ENCODE measurements at places on chromosomes 1 and 21.

DNA sequence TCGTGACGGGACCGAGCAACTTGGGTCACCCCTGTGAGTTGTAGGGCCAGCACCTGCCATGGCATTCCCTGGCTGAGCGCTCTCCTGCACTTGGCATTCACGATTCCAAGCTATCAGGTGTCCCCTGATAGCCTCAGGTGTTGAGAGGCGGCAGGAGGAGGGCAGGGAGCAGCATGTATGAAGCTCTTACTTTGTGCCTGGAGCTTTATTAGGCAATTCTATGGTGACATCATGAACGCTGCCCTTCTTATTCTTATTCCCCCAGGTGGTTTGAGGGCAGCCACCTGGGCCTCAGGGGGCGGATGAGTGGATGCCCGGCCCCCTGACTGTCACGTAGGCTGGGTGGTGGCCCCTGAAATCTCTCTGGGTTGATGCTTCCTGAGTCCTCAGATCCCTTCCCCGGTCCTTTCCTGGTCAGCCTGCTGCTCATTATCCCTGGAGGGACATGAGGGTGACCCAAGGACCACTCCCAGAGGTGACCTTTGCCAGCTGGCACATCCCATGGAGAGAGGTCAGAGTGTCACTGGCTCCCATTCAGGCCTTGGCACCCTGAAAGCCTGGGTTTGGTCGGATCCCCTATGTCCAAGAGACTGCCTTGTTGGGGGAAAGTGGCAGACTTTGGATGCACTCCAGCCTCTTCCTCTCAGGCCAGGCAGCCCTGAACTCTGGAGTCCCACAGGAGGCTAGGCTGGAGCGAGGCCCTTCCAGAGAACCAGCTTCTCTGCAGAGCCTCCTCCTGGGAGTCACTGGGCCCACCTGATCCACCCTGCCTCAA lies 51.9 kb downstream of the SPSB1 start:
- DNase-seq, result no peak

- no peak for DNase-seq
Observed at GRCh38 chr1:182351790-182352364, 39.7 kb downstream of the GLUL start.

DNA sequence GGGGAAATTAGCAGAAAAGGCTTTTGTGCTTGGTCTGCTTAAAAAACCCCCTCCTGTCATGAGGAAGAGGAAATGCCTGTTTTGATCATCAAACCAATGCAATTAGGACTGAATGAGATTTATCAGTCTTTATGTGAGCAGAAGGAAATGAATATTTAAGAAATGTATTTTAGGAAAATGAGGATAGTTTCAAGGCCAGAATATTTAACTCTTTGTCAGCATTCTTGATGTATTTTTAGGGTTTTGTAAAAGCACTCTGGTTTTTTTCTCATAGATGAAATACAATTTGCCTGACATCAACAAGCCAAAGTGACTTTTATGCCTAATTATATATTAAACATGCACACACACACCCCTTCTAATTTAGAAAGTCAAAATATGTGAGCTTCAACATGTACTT lies 213.8 kb downstream of the GRIK1 start:
- DNase-seq, result no peak

- DNase-seq, result no peak
Observed at GRCh38 chr1:94093996-94094395, 27.0 kb downstream of the ABCA4 start.

DNA sequence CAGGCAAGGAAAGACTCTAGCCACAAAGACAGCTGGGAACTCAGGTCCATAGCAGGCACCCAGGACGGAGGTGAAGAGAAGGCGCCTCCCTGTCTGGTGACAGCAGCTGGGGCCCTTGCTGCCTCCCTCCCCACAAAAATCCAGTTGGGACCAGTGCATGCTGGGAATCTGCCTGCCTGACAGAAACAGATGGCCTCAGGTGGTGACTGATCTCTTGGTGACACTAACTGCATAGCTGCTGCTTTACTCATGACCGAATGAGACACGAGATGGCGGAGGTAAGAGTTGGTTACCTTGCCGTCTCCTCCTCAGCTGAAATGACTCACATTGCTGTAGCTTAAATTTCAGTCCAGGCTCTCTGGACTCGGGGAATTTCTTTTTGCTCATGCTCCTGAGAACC lies 130.3 kb downstream of the FGGY start:
- no peak for DNase-seq

DNA sequence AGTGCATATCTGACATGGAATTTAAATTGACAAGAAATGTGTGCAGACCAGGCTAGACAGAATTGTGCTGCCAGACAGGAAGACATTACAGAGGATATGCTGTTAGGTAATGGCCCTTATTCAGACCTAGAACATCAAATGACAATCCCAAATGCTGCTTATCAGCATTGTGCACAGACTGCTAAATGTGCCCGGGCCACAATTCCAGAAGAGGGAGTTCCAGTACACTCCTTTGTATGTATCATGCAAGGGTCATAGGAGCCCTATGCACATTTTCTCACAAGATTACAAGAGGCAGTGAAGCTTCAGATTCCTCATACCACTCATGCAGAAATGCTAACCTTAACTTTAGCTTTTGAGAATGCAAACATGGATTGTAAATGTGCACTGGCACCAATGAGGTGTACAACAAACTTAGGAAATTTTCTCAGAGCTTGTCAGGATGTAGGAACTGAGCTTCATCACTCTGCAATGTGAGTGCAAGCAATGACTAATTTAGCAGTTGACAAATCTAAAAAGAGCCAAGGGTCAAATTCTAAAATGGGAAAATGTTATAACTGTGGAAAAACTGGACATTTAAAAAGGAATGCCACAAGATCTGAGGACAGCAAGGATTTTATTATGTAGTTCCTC lies 273.5 kb downstream of the COL11A1 start:
- no peak for DNase-seq

GRCh38 chr1:221478050-221478949 lies 263.6 kb downstream of the DUSP10 start:
- peak; percentile 62 for DNase-seq

- DNase-seq, result no peak
Observed at GRCh38 chr1:2609319-2610035, 22.9 kb downstream of the PRXL2B start.

DNA sequence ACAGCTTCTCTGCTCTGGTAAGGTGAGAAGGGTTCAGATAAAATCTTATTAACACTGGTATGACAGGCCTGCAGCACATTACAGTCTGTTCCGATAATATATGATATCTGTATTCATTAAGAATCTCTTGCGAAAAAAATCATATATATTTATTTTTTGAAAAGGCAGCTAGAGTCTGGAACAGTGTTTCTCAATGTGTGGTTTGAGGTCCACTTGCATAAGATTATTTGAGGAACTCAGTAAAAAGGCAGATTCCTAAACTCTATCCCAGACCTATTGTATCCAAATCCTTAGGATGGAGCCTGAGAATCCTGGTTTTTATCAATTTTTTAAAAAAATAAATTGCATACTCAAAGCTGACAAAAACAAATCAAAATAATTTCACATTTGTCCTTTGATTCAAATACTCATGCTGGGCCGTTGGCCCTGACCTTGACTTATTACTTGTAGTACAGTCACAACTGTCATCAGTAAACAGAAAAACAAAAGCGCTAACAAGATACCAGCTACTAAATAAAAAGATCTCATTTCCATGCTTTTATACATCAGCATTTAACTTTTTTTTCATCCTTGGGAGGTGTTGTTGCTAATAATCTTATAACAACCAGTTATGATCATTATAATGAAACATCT lies 60.6 kb downstream of the RGS2 start:
- no peak for DNase-seq

GRCh38 chr1:93685918-93686317 lies 4.3 kb upstream of the BCAR3 start:
- DNase-seq, result no peak

GRCh38 chr1:203056516-203056915 lies 29.3 kb downstream of the MYOG start:
- DNase-seq, result peak; percentile 4

DNA sequence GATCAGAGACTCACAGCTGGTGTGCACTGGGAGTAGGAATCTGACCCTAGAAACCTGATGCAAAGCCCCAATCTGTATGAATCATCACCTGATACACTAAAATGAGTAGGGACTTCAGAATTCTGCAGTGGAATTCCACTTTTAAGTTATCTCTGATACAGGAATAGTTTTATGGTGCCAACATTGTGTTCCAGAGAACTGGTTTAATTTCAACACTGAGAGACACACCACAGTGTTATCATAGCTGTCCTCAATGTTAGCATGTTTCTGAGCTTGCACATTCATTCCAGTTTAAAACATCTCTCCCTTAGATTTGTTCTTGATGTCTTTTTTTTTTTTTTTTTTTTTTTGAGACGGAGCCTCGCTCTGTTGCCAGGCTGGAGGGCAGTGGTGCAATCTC lies 7.1 kb downstream of the UTS2 start:
- DNase-seq, result no peak

- no peak for DNase-seq
Observed at GRCh38 chr1:189312499-189312898, 1165.2 kb downstream of the BRINP3 start.

DNA sequence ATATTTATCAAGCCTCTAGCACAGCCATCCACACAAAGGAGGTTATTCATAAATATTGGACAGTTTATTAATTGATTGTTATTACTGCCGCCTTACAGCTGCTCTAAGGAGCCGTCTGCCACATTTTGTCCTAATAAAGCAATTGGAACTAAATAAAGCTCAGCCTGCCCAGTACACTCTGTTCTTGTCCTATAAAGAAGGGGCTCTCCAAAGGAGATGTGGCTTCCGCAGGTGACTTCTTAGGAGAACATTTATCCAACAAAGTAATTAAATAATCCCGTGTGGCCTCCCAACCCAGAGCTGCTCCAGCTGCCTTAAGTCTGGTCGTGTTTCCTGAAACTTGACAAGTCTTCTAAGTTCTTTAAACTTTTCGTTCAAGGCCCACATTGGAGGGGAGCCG lies 497.7 kb downstream of the NPHP4 start:
- no peak for DNase-seq

- no peak for DNase-seq
Observed at GRCh38 chr1:115890580-115890979, 49.7 kb upstream of the NHLH2 start.

GRCh38 chr1:212951126-212951946 lies 995 bp downstream of the VASH2 start:
- no peak for DNase-seq

GRCh38 chr1:113325022-113325421 lies 65.3 kb upstream of the MAGI3 start:
- DNase-seq, result no peak

- peak; percentile 38 for DNase-seq
Observed at GRCh38 chr1:156368889-156369684, at the start of gene RHBG. TSS of gene RHBG (plus strand) at chr1:156369211. CDS start at chr1:156369250, 39 bp downstream.

- no peak for DNase-seq
Observed at GRCh38 chr1:203437696-203438315, 37.8 kb upstream of the PRELP start.

DNA sequence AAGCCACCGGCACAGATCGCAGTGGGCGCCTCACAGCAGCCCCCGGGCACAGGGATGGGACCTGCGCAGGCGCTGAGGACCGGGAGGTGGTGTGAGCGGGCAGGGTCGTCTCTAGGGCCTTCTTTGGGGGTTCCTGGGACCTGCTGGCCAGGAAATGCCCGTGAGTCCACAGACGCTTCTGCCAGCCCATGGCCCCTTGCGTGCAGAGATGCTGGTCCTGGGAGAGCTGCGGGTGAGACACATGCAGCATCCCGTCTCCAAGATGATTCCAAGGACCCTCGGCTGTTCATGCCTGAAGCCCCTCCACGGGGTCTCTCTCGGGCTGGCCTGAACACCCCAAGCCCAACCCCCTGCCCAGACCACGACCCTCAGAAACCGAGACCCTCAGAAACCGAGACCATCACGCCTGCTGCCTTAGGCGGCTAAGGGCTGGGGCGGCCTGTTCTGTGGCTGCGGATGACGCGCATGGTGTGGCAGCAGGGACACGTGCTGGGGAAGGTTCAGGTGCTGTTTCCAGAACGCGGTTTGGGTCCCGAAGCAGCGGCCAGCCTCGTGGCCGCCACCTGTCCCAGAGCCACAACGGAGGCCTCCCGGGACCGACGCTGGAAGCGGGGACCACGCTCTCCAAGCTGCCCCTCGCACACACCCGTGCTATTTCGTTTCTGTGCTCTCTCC lies 23.0 kb downstream of the CFAP74 start:
- no peak for DNase-seq
